Mesenteric fat pad (tissue), 1 donor: ENCODE measurements at places on chromosomes 1 and 21. TPM values are rescaled to one million over a fixed set of nuclear protein-coding genes. Genes with fewer than 3 reads are reported as not detected.

DNA sequence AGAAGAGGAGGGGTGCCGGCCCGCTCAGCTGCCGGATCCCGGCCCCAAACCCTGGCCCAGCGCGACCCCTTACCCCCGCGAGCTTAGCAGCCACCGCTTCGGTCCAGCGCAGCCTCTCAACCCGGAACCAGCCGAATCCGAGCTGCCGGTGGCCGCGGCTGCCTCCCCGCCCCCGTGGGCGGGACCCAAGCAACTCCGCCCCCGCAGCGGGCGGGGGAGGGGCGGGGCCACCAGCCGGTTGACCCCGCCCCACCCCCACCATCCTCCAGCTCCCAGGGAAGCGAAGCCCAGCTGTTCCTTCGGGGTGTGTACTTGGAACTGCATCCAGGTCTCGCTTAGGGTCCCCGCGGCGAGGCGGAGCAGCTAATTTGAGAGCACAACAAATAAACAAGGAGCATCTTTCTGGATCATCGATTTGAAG, at the start of gene TRIM62:
TSS of gene TRIM62 (minus strand) at position 123 of the 421 bp plus-strand sequence. CDS start 611 bp downstream, outside the sequence.
- DNase-seq: peak; percentile 94

GRCh38 chr1:1593834-1594601, 5.9 kb downstream of the FNDC10 start:
- no peak for DNase-seq

GRCh38 chr1:153422450-153423068, 6.2 kb downstream of the S100A7A start:
- DNase-seq: no peak

- DNase-seq: no peak
Measured at GRCh38 chr1:25031966-25032667, 102.0 kb upstream of the RUNX3 start.

- DNase-seq: no peak
Measured at GRCh38 chr1:237570530-237570929, 320.2 kb downstream of the ZP4 start.

GRCh38 chr1:204513117-204513716, 3.0 kb upstream of the MDM4 start:
- DNase-seq: no peak

DNA sequence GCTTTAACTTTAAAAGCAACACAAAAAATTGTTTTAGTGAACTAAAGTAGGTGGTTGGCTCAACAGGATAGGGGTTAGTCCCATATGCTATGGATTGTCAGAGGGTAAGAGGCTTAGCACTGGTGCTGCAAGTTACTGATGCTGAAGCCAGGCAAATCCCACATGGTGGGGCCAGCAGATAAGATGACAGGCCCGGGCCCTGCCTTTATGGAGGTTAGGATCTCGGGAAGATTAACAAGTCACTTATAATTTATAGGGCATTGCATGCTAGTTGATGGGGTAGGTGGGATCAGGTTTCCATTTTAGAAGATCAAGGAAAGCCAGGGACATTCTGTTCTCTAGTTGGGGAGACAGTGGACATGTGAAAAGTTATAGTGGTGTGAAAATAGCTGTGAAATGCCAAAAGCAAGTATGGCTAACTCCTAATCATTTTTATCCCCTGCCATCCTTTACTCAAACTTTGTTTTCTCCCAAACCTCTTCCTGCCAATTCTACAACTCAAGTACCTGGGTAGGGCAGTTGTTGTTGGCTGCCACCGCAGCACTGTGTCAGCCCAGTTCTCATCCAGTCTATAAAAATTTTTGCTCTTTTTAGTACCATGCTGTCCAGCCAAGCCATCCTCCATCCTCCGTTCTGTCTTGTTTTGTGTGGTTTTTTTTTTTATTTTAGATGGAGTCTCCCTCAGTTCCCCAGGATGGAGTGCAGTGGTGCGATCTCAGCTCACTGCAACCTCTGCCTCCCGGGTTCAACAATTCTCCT, 10.3 kb downstream of the CHAF1B start:
- peak; percentile 24 for DNase-seq

- DNase-seq: no peak
Measured at GRCh38 chr1:30749691-30750583, 7.6 kb downstream of the LAPTM5 start.

- no peak for DNase-seq
Measured at GRCh38 chr1:211951856-211952255, 83.5 kb downstream of the INTS7 start.

DNA sequence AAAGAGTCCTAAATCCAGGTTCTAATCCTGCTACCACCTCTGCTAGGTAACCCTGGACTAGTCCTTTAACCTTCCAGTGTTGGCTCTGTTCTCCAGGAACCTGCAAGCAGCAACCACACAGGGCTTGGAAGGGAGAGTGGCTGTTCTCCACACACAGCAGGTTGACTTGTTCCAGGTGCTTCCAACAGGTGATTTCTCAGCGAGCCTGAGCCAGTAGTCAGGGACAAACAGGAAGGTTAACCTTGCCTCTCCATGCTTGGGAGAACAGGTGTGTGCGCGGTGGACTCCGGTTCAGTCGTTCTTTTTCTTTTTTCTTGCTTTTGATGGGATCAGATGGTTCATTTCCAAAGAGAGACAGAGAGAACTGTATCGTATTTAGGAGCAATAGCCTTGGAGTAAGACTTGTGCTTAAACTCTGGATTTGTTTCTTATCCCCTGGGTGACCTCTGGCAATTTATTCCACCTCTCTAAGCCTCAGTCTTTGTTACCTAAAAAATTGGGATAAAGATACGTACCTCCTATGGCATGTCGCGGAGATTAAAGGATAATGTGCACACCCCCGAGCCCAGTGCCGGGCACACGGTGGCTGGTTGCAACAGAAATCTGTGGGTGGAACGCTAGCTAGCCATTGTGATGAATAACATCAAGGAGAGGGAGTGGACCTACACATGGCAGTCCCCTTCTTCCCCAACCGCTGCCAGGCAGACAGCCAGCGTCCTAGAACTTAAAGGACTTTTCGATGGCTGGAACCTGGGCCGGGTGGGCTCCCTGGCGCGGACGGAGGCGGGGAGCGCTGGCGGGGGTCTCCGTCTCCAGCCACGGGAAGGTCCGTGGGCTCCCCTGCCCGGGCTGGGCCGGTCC, 583 bp upstream of the CACHD1 start:
- DNase-seq: no peak

DNA sequence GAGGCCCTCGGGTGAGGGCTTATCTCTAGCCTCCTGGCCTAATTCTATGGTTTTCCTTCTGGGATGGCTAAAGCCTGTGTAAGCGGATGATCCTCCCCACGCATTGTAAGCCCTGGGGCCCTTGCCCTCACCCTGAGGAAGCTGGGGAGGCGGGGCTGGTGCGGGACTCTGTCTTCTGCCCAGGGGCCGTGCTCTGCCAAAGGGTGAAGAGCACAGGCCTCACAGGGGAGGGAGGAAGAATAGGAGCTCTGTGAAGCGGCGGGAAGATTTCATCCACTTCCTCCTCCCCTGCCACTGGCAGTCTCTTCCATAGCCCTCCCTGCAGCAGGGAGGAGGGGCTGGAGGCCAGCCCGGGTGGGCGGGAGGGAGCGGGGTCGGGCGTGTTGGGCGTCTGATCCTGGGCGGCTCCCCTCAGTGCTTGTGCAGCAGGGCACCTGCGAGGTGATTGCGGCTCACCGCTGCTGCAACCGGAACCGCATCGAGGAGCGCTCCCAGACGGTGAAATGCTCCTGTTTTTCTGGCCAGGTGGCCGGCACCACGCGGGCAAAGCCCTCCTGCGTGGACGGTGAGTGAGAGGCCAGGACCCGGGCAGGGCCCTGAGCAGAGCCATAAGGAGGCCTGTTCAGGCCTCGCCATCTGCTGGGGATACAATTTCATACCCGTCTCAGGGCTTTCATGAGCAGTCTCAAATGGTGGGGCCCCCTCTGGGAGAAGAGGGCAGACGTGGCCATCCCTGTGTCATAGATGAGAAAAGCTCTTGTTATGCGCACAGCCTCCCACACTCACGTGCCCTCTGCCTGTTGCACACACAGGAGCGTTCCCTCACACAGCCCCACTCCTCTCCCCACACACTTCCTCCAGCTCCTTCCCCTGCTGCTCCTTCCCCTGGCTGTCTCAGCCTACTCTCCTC, 7.7 kb upstream of the PPM1J start:
- peak; percentile 81 for DNase-seq

GRCh38 chr1:63663873-63664272, 70.7 kb downstream of the PGM1 start:
- DNase-seq: no peak

- DNase-seq: no peak
Measured at GRCh38 chr1:65959896-65960567, 167.3 kb downstream of the PDE4B start.

GRCh38 chr1:174247472-174247871, 88.2 kb downstream of the RABGAP1L start:
- no peak for DNase-seq

DNA sequence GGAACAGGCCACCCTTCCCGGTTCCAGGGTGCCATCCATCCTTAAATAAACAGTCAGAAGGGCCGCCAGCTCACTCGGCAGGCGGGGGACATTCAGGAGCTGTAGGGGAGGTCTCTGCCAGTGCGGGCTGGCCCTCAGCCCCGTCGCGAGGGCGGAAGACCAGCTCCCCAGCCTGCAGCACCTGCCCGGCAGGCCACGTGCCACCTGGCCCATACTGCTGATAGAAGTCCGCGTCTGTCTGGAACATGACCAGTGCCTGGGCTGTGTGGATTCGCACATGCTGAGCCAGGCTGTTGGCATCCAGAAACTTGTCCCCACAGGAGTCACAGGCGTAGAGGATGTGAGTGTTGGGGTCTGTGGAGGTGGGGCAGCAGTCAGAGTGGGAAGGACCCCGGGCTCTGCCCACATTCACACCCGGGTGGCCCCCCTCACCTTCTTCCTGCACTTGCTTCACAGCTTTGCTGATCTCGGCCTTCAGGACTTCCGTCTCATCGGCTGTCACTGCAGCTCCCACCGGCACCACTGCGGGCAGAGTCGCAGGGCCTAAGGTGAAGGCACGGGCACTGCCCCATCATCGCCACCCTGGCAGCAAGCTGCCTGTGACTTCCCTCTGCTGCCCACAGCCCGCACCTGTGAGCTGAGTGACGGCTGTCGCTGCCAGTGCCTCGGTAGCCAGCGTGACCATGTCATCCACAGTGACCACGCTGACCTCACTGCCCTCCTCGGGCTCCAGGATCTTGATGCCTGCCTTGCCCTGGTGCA, 33.8 kb downstream of the ZBTB17 start:
- peak; percentile 88 for DNase-seq

- DNase-seq: no peak
Measured at GRCh38 chr21:26833011-26833410, 12.2 kb downstream of the ADAMTS1 start.

- no peak for DNase-seq
Measured at GRCh38 chr1:91635763-91636162, 135.1 kb downstream of the CDC7 start.

TNFRSF14 gene
- total RNA-seq: 53.7 TPM

DTL gene
- 0.16 TPM for total RNA-seq

MFAP2 gene
- total RNA-seq: 25.9 TPM

FCGR3B gene
- 10.9 TPM for total RNA-seq

SH2D2A gene
- total RNA-seq: 4.7 TPM

OPN3 gene
- 10.5 TPM for total RNA-seq

GBP5 gene
- total RNA-seq: 2.1 TPM

C1QB gene
- 531 TPM for total RNA-seq
